ENCODE measurements at places on chromosomes 6 and 20.

DNA sequence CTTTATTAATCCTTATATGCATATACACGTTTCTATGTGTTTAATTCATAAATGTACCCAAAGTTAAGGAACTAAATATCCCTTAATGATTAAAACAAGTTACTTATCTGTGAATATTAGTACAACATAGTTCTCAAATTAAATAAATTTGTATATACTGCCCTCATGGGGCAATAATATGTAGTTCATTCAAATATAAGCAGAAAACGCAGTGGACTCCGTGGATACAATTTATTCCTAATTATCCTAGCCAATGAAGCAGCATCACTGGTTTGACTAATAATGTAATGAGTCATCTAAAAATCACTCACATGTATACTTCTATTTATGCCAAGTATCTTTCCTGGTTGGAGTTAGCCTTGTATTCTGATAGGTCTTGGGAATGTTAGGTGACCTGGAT lies 111.6 kb downstream of the TBC1D32 start:
- no peak for DNase-seq

- DNase-seq: no peak
These were observed 22.4 kb downstream of the MMP24 start for GRCh38 chr20:35248641-35249475.

DNA sequence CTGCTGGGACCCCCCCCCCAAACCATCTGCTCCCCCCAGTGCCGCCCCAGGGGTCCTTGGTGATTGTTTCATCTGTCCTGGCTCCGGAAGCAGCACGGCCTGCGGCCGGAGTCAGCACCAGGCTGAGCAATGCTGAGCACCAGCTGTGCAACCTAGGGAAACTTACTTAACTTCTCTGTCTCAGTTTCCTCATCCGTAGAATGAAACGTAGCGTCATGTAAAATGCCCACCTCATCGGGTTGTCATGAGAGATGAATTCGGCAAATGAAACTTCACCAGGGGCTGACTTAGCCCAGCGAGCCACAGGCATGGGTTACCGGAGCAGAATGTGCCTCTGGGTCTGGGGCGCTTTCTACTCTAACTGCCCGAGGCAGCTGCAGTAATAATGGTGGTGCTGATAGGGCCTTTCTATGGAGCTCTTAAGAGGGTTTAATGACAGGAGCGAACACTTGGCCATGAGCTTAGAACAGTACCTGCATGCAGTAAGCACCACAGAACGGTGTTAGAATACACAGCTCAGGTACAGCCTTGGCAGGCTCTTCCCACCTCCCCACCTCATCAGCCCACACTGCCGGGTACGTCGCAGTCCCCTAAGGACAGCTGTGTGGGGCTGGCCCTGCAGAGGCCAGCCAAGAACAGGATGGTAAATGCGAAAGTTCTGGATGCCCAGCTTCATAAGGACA lies 1.7 kb downstream of the THBS2 start:
- DNase-seq: no peak

GRCh38 chr6:111804627-111805235 lies 68.5 kb downstream of the FYN start:
- DNase-seq: peak; percentile 74

Data from activated naive CD4-positive, alpha-beta T cell treated with anti-CD3 and anti-CD28 coated beads for 36 hours (primary cell).